ENCODE measurements at places on chromosomes 1 and 21.
A peak's percentile ranks its signal among the peaks of the same experiment; 100 is the strongest.

DNA sequence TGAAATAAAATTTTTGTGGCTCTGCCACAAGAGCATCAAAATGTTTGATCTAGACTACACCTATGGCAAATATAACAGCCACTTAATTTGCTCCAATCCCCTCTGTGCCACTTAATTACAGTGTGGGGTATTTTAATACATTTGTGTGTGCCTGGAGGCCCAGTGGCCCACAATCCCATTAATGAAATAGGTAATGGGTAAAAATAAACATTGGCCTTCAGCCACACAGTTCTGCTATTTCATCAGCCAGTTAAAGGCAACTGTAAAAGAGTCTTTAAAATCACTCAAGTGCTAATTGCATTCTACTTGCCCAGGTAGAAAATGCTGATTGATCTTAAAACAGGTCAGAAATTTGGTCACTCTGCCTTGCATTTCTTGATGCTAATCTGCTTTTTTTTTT lies 151.6 kb upstream of the UBE2U start:
- DNase-seq, result no peak

DNA sequence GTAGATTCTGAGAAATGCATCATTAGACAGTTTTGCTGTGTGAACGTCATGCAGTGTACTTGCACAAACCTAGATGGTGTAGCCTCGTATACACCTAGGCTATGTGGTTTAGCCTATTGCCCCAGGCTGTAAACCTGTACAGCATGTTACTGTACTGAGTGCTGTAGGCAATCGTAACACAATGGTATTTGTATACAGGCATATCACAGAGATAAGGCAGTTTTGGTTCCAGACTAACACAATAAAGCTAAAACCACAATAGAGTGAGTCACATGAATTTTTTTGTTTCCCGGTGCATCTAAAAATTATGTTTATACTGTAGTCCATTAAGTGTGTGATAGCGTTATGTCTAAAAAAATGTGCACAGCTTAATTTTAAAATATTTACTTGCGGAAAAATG lies 6.9 kb downstream of the IL10RB start:
- DNase-seq, result no peak

GRCh38 chr1:40903106-40903505 lies 40.9 kb upstream of the CITED4 start:
- no peak for DNase-seq

DNA sequence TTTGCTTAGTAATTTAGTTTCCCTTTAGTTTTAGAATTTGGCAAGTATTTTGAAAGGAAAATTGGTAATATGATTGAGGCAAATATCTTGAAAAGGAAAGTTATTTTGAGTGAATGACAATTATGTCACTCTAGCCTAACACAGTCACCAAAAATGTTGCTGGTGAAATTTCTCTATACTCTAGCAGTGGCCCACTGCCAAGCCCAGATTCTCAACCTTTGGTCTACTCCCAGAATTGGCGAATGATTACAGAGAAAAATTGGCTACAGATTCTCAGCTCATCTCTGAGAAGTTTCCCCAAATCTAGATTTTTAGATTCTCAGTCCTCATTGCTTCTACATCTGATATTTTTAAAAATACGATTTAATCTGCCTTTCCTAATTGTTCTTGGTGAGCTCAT lies 84.9 kb downstream of the PIGK start:
- DNase-seq, result no peak

GRCh38 chr1:53398576-53399365 lies 60.4 kb upstream of the DMRTB1 start:
- no peak for DNase-seq

- DNase-seq, result no peak
Observed at GRCh38 chr1:72845981-72846380, 563.6 kb upstream of the NEGR1 start.

DNA sequence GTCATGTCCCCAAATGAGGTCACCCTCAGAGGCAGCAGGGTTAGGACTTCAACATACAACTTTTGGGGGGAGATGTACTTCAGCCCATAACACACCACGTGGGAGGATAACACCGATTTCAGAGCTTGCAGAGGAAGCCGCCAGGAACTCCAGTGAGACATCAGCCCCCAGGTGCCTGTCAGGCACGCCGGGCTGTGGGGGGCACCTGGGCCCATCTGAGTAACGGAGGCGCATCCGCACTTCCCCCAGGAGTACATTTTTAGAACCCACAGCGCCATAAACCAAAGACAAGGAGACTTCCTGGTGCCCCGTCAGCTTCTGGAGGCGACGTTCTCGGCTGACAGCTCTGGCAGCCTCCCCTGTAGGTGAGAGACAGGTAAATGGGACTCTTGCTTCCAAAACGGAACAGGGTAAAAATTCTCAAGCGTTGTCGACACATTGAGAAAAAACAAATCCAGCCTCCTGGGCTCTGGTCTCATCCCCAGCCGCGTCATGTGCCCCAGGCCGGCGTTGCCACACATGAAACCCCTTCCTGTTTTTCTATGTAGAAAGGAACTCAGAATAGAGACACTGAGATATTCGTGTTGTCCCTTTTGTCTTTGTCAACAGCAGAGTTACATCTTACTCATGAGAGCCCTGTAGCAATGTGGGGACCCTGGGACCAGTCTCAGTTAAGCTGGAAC lies 93.3 kb downstream of the PDE9A start:
- no peak for DNase-seq

DNA sequence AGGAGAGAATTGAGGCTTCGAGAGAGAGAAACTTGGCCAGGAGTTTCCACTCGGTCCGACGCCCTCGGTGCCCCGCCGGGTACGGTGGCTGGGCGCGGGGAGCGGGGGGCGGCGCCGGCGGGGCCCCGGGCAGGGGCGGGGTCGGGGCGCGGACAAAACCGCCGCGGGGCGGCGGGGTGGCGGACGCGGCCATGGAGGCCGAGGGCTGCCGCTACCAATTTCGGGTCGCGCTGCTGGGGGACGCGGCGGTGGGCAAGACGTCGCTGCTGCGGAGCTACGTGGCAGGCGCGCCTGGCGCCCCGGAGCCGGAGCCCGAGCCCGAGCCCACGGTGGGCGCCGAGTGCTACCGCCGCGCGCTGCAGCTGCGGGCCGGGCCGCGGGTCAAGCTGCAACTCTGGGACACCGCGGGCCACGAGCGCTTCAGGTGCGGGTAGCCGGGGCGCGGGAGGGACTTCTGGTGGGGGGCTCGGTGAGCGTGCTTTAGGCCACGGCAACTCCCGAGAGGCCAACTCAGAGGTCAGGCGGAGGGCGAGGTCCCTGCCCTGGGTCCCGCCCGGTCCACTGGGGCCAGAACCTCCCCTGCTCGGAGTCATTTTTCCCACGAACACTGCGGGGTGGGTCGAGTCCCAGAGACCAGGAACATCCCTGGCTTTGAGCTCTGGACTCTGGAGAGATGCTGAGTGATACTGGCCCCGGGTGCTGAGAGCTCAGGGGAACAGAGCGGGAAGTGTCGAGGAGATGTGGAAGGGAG lies 431 bp downstream of the RAB42 start:
- peak; percentile 42 for DNase-seq

DNA sequence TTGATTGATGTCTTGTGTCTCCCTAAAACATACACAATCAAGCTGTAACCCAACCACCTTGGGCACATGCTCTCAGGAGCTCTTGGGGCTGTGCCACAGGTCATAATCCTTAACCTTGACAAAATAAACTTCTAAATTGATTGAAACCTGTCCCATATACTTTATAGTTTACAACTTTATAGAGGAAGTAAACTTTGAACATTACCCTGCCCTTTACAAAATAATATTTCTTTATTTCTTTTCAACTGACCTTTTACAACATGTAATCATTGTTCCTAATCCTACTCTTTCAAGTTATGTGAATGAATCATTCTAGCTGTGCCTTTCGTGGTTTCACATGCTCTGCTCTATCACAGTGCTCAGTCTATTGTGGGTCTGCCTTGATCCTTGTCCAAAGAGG lies 118.3 kb upstream of the ATP1A1 start:
- no peak for DNase-seq

- DNase-seq, result peak; percentile 41
Observed at GRCh38 chr1:50427086-50427817, 4.0 kb upstream of the DMRTA2 start.
